ENCODE measurements at places on chromosomes 4 and X.

DNA sequence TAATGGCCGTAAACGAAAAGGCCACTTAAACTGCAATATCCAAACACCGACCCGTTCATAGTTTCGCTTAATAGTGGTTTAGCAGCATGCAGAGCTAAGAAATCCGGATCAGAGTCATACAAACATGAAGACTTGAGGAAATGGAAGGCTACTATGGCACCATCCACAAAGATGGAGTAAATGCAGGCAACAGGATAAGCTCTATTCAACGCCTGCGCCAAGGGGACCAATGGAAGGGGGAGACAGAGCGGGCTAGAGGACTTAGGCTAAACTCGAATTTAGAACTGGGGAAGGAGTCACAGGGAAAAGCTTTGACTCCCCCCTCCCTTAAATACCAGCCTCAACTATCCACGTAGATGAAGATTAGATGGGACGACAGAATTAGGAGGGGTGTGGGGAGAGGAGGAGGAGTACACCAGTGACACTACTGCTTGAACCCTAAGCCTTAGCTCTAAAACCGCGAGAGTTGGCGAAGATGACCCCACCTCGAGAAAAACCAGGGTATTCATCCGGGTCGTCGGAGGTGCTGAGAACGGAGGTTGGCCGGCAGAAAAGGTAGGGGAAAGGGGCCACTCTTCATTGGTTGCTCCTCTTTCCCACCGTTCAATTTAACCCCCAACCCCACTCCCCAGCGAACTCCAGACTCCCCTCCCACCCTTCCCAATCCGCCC is 3.5 kb downstream of the HUWE1 start:
- peak; percentile 30 for DNase-seq

DNA sequence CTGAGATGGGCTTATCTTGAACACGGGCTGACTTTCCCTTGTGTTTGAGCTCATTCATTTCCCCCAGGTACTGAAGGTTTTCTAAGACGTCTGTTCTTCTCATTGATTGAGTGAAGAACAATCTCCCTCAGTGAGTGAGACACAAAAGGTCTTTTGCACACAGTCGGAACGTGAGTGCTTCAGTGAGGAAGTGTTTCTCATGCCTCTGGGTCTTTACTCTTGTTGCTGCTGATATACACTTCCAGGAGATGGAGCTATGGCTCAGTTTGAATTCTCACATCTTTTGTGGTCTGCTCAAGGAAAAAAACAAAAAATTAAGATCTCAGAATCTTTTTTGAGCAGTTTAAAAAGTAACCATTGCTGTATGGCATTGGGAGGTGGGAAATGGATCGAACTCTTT is 981.9 kb upstream of the TENM3 start:
- no peak for DNase-seq

GRCh38 chr4:147913137-147913536 is 181.2 kb downstream of the ARHGAP10 start:
- DNase-seq = no peak

DNA sequence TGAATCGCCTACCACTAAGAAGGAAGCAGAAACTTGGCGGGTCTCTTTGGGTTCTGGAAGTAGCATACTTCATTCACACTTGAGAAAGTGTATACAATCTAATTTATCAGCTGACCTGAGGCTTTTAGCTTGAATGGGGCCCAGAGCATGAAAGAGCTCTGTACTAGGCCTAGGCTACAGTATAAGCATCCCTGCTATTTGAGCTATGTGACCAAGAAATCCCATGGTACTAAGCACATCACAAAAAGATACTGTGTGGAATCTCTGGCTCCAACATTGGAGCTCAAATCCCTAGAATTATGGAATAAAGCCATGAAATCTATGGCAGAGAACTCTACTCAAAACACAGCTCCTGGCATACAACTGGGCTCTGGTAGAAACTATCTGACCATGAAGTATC is 43.9 kb upstream of the CCDC149 start:
- DNase-seq = no peak

- DNase-seq = no peak
These were observed 78.8 kb upstream of the BANK1 start for GRCh38 chr4:101711590-101712260.

GRCh38 chr4:125314676-125315575 is at the start of gene FAT4:
Gene FAT4, plus strand, starts transcription at chr4:125314955. Its CDS starts 1,457 bp downstream, at chr4:125316412.
- peak; percentile 20 for DNase-seq

DNA sequence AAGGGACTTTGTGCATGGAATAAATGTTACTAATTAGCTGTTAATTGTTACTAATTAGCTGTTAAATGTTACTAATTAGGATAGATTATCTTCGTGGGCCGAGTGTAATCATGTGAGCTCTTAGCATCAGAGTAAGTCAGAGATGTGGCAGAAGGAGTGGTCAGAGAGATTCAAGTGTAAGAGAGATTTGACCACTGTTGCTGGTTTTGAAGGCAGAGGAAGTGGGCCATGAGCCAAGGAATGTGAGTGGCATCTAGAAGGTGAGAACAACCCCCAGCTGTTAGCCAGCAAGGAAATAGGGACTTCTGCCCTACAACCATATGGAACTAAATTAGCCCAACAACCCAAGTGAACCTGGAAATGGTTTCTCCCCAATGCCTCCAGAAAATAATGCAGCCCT is 28.2 kb downstream of the ODAPH start:
- no peak for DNase-seq

GRCh38 chr4:154983714-154984113 is 202.6 kb downstream of the RBM46 start:
- no peak for DNase-seq

- no peak for DNase-seq
These were observed 734.3 kb downstream of the STIM2 start for GRCh38 chr4:27594922-27595321.

- DNase-seq = no peak
These were observed 44.5 kb upstream of the BTC start for GRCh38 chr4:74838746-74839370.

DNA sequence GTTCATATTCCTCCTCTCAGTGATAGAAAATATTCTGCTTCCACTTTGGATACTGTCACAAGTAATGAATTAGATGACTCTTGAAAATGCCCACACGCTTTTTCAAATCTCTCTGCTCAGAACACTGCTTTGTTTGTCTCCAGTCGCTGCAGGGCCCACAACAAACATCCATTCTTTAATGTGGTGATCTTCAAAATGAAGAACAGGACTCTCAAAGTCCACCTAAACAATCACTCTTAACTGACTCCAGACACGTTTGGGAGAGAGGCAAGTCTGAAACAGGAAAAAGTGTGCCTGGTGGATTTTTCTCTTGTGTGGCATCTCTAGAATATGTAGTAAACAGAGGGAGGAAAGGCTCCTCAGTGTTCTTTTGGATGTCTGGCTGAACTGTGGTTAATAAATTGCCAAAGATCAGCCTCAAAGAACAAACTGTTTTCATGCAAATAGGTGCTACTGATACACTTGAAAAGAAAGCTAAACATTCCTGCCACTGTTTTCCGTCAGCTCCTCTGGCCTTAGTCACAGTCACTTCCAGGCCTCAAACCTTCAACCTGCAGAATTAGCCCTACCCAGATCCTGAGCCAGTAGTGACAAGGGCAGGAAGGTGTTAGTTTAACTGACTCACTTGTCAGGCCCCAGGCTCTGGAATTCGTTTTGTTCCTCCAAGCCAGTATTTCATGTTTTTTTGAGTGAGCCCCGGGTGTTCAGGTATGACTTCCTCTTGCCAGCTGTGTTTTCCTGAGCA is 259.6 kb upstream of the GPC4 start:
- no peak for DNase-seq

- DNase-seq = no peak
These were observed 620 bp downstream of the ITM2A start for GRCh38 chrX:79366556-79366872.

DNA sequence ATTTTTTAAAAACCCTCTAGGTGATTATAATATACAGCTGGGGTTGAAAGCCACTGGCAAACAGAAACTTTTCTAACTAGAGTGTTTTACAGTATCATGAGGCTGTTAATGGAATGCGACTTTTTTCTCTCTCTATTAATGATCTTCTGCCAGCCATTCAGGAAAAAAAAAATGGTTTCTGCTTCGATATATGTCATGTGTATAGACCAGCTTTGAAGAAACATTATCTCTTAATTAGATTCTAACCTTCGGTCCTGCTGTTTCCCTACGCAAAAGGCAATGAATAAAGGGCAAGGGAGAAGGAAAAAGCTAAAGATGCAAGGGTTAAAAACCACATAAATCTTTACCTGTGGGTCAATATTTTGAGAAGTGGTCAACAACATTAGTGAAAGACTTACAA is 1662.1 kb upstream of the TENM3 start:
- DNase-seq = no peak

DNA sequence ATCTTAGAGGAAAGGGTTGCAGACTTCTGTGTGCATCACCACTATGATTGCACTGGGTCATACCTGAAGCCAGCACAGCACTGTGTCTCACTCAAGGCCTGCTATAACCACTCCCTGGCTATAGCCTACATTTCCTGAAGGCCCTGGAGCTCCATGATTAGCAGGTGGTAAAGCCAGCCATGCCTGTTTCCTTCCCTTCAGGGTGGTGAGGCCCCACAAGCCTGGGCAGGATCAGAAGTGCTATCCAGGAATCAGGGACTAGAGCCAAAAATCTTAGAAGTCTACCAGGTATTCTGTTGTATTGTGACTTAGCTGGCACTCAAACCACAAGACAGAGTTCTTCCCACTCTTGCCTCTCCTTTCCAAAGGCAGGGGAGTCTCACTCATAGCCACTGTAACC is 734.6 kb downstream of the GLUD2 start:
- no peak for DNase-seq

GRCh38 chr4:56791316-56791715 is 30.2 kb downstream of the SPINK2 start:
- DNase-seq = no peak

DNA sequence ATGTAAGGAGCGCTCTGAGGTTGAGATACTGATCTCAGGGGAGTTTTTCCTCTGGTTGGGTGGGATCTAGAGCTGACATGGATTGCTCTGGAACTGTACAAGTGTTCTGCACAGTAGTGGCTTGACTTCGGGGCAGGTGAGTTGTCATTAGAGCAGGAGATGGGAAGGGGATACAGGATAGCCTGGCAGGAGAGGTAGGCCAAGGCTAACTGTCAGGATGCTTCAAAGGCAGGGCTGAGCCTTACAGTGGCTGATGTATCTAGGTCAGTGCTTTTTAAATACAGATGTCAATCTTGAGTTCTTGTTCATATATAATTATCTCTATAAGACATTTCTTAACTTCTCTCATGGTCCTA is 43.5 kb upstream of the RELL1 start:
- DNase-seq = no peak

- DNase-seq = no peak
These were observed 349.8 kb downstream of the OPHN1 start for GRCh38 chrX:68083510-68083909.

- no peak for DNase-seq
These were observed at the start of gene LRP2BP for GRCh38 chr4:185395238-185395955. Gene LRP2BP, minus strand, starts transcription at chr4:185395924. Its CDS starts 17,738 bp downstream, at chr4:185378186.

DNA sequence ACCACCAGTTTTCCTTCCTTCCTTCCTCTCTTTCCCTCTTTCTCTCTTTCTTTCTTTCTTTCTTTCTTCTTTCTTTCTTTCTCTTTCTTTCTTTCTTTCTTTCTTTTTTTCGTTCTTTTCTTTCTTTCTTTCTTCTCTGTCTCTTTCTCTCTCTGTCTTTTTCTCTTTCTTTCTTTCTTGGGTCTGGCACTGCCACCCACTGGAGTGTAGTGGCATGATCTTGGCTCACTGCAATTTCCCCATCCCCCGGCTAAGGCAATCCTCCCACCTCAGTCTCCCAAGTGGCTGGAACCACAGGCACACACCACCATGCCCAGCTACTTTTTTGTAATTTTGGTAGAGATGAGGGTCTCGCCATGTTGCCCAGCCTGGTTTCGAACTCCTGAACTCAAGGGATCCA is 51.6 kb upstream of the NHS start:
- no peak for DNase-seq

DNA sequence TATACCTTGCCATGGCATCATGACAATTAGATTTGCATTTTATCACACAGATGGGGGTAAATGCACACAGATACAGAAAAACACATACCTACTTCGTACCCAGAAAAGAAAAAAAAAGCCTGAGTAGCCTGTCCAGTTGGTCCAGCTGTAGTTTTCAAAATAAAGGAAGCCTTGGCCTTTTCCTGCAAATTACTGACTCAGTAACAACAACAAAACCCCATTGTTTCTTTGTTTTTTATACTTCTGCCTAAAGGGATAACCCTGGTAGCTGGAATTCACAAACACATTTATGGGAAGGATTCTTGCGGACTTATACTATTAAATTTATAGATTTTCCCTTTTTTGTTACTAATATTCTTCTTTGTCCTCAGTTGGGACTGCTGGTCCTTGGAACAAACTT is 156.4 kb upstream of the PCDH10 start:
- DNase-seq = no peak

- DNase-seq = no peak
These were observed 40.2 kb upstream of the NHSL2 start for GRCh38 chrX:71870208-71871098.

GRCh38 chrX:118807151-118808017 is 16.2 kb upstream of the ZCCHC12 start:
- DNase-seq = peak; percentile 7

DNA sequence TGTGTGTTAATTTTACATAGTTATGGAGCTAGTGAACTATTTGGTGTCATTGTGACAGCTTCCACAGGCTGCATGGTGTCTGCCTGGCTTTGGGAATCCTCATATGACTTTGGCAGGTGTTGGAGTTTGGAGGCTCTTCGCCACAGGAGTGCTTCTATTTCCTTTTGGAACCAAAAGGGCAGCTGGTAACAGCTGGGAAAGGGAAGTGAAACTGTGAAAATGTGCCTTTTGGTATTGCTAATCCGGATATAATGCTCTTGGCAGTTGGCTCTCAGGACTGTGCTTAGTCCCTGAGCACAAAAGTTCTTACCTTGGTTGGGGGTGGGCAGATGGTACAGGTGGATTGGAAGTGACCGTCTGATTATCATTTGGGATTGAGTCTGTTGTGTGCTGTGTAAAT is 18.1 kb downstream of the OFD1 start:
- DNase-seq = no peak

GRCh38 chr4:3851211-3851610 is 85.0 kb downstream of the ADRA2C start:
- no peak for DNase-seq

DNA sequence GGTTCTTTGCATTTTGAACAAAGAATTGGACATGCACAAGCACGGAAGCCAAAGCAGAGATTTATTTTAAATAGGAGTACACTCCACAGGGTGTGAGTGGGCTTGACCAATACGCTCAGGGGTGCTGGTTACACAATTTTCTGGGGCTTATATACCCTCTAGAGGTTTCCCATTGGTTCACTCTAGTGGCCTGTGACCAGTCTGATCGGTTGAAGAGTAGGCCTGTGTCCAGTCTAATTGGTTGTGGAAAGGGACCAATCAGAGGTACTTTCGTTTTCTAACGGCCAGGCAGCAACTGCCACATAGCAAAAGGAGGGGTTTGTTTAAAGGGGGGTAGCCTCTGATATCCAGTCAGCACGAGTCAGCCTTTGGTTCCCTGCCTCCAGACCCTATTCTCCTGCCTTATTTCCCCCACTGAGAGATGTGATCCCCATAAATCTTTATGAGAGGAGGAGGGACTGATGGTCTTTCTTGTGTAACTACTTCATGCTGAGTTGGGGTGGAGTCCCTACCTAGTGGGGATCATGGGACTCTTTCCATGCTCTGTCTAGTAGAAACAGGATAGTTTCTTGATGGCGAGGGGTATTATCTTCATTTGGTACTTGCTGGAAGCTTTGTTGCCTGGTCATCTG is 11.3 kb upstream of the AREG start:
- no peak for DNase-seq

GRCh38 chr4:6694177-6694901 is 661 bp downstream of the S100P start:
- no peak for DNase-seq

GRCh38 chrX:150753968-150754367 is 60.8 kb downstream of the MTMR1 start:
- DNase-seq = no peak

Measured in stimulated activated CD4-positive, alpha-beta T cell treated with anti-CD3 and anti-CD28 coated beads, Interleukin-4, amount 100 ng/mL, for 4 hours (primary cell).